ENCODE measurements at places on chromosomes 3 and 15. TPM values are rescaled to one million over a fixed set of nuclear protein-coding genes. Genes with fewer than 3 reads are reported as not detected.

Gene SI
- total RNA-seq, result not detected

Gene CNTN3
- 35.8 TPM for total RNA-seq

Gene ASB14
- not detected for total RNA-seq

Gene CIAO2A
- 25.5 TPM for total RNA-seq

Gene COLQ
- 11.4 TPM for total RNA-seq

Gene C3orf70
- 30.6 TPM for total RNA-seq

Gene CA12
- total RNA-seq, result 0.39 TPM
